ENCODE measurements at places on chromosomes 4 and X.

DNA sequence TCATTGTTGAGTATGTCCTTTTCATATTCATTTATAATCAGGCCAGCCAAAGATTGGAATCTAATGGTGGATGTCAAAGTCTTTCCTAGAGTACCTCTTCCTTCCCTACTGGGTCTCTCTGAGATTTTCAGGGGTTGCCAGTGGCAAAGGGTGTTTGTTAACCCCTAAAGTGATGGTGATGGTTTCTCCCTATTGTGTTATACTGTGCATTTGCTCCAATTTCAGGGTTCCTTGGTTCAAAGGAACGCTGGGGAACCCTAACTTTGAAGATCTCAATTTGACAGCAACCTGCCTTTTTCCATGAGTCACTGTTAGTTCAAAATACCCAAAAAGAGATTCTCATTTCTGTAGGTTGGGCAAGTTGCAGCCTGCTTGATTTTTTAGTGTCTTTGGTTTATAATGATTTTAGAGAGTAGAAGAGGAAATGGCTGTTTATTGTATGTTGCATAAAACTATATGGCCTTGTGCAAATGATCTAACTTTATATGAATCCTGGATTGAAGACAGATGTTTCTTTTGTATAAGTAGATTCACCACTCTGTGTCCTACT, 23.0 kb downstream of the GAB1 start:
- no peak for DNase-seq

DNA sequence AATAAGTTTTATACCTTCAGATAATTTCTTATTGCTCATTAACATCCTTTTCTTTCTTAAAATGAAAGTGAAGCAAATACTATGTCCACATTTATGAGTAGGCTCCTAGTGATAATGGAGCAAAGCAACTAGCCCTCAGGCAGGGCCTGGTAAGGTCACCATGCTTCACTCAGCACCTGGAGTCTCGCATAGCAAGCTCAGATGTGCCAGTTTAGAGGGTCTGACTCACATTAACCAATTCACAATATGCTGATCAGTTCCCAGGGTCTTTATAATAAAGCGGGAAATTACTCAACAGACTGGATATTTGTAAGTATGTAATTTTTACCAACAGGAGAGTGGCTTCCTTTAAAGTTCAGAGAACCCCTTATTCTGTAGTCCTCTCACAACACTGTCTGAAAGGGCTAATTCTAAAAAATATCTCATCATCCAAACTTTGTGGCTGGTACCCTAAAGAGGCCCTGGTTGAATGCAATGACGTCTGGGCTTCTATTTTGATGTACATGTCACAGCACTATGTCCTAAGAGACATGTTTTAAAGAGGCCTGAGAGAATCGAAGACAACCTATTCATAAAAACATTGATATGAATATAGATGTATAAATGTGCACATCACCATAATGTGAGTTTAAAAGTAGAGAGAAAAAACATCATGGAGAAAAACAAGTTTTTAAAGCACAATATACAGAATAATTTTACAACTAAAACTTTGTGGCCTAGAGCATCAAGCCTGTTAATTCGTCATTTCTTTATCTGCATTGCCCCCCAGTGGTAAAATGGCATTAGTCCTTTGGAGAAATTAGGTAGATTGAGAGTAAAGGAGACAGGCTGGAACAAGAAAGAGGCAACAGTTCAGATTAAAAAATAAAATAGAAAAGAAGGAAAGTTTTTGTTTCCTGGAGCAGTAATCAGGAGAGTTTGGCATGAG, 44.3 kb downstream of the IL21 start:
- peak; percentile 34 for DNase-seq

DNA sequence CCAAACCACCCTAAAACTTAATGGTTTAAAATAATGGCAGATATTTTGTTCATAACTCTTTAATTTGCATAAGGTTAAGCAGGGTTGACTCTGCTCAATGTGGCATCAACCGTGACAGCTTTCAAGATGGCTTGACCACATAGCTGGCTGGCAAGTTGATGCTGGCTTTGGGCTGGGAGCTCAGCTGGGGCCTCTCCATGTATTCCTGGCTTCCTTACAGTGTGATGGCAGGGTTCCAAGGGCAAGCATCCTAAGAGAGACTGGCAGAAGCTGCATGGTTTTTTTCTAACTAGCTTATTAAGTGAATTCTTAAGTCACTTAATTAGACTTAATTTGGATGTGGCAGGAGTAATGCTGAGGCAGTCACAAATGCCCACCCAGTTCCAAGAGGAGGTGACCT, 4.5 kb downstream of the RP2 start:
- DNase-seq: no peak

- no peak for DNase-seq
These were observed 226.2 kb downstream of the PALLD start for GRCh38 chr4:168723020-168723419.

DNA sequence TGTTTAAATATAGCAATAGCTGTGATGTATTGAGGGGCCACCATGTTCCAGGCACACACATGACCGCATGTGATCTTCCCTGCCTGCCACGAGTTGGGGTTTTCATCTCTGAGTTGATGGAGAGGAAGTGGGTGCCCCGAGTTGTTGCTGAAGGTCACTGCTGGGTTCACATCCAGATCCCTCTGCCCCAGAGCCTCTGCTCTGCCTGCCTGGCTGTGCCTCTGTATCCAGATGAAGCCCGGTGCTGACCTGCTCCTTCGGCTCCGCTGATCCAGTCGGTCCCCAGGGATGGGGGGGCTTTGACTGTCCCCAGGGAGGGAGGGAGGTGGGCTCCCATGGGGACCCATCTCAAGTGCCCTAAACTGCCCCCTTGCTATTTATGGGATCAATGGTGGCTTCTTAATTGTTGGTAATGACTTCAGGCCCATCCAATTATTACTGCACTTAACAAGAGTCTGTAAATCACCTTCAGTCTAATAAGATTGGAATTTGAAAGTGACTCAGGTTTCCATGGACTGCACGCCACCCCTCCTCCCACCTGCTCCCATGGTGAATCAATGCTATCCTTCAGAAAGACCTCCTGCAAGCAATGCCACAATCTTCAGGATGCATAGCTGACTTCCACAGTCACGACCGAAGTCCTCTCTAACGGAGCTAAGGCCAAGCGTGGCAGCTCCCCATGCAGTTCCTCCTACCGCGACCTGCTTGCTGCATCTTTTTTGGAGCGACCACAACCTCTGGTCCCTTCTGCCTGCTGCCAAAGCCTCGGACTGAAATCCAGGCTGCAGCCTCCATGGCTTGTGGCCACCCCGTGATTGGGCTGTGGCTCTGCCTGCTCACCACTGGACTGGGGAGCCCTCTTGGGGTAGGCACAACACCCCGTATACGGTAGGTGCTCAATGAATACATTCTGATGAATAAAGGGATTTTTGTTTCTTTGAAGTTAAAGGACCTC, 73.1 kb downstream of the CPZ start:
- no peak for DNase-seq

GRCh38 chr4:152848508-152848907, 68.8 kb downstream of the ARFIP1 start:
- no peak for DNase-seq

DNA sequence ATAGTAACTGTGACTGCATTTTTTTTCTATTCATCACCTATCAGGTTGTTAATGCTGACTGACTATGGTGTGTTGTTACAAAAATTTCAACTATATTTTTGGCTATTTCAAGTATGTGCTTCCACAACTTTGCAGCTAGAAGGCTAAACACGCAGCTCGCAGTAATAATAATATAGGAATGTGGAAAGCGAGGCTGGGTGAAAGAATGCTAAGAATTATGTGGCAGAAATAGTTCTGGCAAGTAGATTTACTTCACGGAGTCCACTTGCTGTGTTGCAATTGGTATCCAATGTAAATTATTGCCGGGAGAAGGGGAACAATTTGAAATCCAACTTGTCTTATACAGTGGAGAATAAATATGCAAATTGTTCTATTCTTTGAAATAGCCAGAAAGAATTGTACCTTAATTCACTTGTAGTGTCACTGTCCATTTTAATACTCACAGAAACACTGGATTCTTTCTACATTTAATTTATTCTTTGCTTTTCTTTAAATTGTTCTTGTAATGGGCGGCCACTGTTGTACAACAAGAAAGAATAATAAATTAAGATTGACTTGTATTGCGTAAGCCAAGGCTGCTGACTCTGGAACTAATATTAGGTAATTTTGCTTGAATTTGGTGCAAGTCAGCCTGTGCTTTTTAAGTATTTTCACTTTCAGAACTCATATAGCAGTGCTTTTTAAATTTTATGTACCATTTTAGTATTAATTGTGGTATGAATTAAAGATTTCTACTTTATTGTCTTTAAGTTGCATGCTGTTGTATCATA, 154.9 kb downstream of the FRMPD4 start:
- no peak for DNase-seq

DNA sequence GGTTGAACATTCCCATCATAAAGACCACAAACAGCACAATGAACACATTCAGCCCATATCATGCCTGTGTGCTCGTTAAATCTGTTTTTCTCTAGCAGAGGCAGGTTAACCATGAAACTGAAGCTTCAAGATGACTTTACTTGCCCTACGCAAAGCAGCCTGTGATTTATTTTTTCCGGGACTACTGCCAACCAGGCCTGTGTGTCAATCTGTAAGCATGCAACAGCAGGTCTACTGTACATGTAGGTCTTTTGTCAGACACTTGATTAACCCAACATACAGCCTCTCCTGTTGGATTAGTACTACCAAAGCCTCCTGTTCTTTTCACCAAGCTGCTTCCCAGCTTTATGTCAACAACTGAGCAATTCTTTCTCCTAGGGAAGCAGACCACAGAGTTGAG, 85.5 kb upstream of the ACSL1 start:
- no peak for DNase-seq

DNA sequence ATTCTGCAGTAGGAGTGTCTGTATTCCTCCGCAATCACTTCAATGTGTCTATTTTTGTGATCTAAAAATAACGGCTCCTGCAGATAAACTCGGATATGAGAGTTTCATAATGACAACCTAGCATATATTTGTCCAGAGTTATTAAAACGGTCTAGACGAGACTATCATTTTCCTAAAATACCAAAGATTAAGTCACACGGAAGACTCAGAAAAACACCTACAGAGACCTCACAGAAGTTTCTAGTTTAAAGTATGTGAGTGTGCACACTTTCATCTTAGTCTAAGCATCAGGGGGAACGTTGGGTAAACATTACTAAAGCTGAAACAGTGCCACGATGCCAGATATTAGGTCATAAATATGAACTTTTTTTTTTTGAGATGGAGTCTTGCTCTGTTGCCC, 156.9 kb downstream of the AFAP1 start:
- DNase-seq: no peak

- no peak for DNase-seq
These were observed 7.3 kb upstream of the SH3BP2 start for GRCh38 chr4:2785613-2786012.

DNA sequence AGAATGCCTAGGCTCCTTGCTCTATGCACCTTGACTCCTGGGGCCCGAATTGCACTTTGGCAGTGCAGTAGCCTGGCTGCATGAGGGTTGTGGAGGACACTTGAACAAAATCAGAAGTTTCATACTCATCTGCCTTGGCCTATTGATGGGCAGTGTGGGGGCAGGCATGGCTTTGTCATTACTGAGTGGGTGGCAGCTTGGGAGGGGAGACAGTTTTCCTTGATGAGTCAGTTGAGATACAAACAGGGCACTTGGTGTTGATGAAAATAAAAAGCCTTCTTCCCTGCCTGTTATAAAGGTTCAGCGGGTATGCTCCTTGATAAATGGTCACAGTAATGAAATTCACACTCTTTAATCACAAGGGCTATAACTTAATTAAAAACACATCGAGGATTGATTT, 126.8 kb upstream of the MAMLD1 start:
- DNase-seq: no peak

DNA sequence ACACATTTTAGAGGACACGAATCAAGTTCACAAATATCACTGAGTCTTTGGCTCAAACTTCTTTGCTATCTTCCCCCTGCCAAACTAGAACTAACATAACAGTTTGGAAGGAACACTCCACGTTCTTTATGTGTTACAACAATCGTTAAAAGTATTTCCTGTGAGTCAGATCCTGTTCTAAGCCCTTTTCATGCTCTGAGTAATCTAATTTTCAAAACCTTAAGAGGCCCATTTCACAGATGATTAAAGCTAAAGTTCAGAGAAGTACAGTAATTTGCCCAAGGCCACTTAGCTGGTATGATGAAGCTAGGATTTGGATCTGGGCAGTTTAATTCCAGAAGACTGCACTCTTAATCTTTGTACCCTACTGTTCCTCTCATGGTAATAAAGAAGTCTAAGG, 854.4 kb upstream of the INTU start:
- no peak for DNase-seq

GRCh38 chr4:159366966-159367780, 264.3 kb downstream of the RAPGEF2 start:
- DNase-seq: no peak

DNA sequence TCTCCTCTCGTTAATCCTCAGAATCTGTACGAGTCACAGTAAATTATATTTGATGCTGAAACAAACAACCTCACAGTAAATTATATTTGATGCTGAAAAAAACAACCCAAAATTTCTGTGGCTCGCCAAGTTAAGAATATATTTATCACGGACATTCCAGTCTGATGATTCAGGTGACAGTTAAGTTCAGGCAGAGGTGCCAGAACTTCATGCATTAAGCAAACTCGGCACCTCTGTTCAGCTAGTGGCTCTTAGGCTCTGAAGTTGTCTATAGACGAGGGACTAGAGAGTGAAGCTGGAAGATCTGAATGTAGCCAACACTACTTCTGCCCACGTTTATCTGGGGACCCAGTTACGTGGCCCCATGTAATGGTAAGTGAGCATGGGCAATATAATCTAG, 132.2 kb upstream of the AGA start:
- DNase-seq: no peak

- DNase-seq: no peak
These were observed 215.6 kb upstream of the GYPA start for GRCh38 chr4:144355811-144356757.

- no peak for DNase-seq
These were observed 82.6 kb downstream of the LUZP4 start for GRCh38 chrX:115372152-115372551.

GRCh38 chrX:154027022-154027402, 7.3 kb upstream of the IRAK1 start:
- no peak for DNase-seq

DNA sequence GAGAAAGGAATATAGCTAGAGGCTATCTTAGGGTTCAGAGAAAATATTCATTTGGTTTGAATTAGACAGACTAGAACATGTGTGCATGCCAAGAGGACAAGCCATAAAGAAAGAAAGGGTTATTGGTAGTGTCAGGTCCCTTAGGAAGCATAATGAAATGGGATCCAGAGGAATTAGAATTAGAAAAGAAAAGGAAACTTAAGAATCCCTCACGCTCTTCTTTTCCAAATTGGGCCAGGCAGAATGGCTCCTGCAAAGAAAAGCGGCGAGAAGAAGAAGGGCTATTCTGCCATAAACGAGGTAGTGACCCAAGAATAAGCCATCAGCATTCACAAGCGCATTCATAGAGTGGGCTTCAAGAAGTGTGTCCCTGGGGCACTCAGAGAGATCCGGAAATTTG, 4.9 kb upstream of the ABCG2 start:
- DNase-seq: no peak

- DNase-seq: no peak
These were observed 115.6 kb upstream of the NKX1-1 start for GRCh38 chr4:1521821-1522361.

All from T-cell (primary cell).